Upper lobe of left lung (tissue), 6 donors: ENCODE measurements at places on chromosomes 2 and 18. TPM values are rescaled to one million over a fixed set of nuclear protein-coding genes. Genes with fewer than 3 reads are reported as not detected.

DNA sequence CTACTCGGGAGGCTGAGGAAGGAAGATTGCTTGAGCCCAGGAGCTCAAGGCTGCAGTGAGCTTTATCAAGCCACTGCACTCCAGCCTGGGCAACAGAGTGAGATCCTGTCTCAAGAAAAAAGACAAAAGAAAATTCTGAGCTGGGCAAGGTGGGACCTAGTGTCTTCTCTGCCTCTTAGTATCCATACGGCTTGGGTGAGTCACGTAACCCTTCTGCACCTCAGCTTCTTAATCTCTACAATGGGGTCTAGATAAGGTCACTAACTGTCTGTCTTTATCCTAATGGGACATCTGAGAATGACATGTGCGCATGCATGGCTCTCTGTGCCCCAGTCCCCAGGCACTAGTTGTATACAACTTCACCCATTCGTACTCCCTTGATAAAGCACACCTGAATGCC lies 53.4 kb upstream of the TLK1 start:
- no peaks in the 10 kb centered on the region for H3K27me3 ChIP-seq
- H3K27ac ChIP-seq, result no peak overlapping the region
- no peaks in the 10 kb centered on the region for H3K4me1 ChIP-seq
- H3K36me3 ChIP-seq, result no peaks in the 10 kb centered on the region
- no peak for DNase-seq
- no peak overlapping the region for H3K4me3 ChIP-seq

- no peak for DNase-seq
- H3K27ac ChIP-seq, result no peak overlapping the region
- H3K4me3 ChIP-seq, result no peak overlapping the region
- H3K4me1 ChIP-seq, result no peaks in the 10 kb centered on the region
- H3K36me3 ChIP-seq, result no peaks in the 10 kb centered on the region
- no peaks in the 10 kb centered on the region for H3K27me3 ChIP-seq
Measured at GRCh38 chr2:147133286-147133908, 711.4 kb upstream of the ACVR2A start.

DNA sequence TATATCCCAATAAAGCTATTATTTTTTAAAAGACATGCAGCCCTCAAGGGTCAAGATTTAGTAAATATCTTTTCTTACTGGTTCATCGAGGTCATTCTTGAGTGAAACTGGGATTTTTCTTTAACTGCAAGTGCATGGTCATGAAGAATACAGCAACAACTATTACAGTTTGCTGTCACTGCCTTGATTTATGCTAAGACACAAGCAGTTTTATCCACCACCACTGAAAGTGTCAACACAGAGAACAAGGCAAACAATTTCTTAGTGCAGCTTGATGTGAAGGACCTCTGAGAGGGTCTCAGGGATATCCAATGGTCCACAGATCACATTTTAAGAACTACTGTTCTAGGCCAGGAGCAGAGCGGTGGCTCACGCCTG lies 12.1 kb downstream of the SP3 start:
- no peaks in the 10 kb centered on the region for H3K27me3 ChIP-seq
- no peak overlapping the region for H3K27ac ChIP-seq
- H3K36me3 ChIP-seq, result peaks cover 11% of the 10 kb centered on the region
- H3K4me3 ChIP-seq, result no peak overlapping the region

- peaks cover 56% of the 10 kb centered on the region for H3K4me1 ChIP-seq
- no peak for DNase-seq
- H3K27me3 ChIP-seq, result no peaks in the 10 kb centered on the region
- no peaks in the 10 kb centered on the region for H3K36me3 ChIP-seq
- H3K27ac ChIP-seq, result peak overlapping the region; percentile 23
Measured at GRCh38 chr2:85016446-85016845, 45.5 kb downstream of the KCMF1 start.

GRCh38 chr18:35197296-35197695 lies 43.5 kb upstream of the ZNF397 start:
- DNase-seq, result no peak
- no peaks in the 10 kb centered on the region for H3K36me3 ChIP-seq
- no peak overlapping the region for H3K27ac ChIP-seq
- no peaks in the 10 kb centered on the region for H3K4me1 ChIP-seq
- H3K27me3 ChIP-seq, result no peaks in the 10 kb centered on the region

DNA sequence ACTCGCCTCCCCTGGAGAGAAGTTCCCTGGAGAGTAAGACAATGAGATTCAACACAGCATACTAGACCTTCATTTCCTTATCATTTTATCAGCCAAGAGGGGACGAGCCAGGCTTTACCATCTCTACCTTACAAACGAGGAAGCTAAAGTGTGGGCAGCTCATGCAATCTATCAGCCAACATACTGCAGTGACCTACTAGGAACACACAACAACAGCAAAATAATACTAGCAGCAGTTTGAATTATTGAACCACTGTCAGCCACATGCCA lies 60.0 kb upstream of the TEX51 start:
- H3K4me1 ChIP-seq, result no peaks in the 10 kb centered on the region
- no peaks in the 10 kb centered on the region for H3K27me3 ChIP-seq
- no peak overlapping the region for H3K4me3 ChIP-seq
- no peak overlapping the region for H3K27ac ChIP-seq
- H3K36me3 ChIP-seq, result no peaks in the 10 kb centered on the region

DNA sequence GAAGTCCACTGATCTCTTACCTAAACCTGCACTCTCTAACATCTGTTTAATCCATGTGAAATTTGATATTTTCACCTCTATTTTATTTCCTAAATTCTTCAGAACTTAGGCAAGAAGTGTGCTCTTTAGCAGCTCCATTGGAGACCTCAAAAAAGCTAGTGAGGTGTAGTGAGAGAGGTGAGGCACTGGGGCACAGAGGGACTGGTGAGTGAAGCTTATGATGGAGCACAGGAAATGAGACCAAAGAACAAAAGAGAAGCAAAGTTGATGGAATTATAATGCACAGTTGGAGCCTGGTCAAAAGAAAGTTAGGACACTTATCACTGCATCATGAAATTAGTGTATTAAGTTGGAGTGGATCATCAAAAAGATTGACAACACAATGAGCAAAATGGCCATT lies 1050.7 kb upstream of the NRXN1 start:
- no peaks in the 10 kb centered on the region for H3K4me1 ChIP-seq
- no peak overlapping the region for H3K4me3 ChIP-seq
- no peaks in the 10 kb centered on the region for H3K36me3 ChIP-seq
- H3K27me3 ChIP-seq, result no peaks in the 10 kb centered on the region
- no peak overlapping the region for H3K27ac ChIP-seq
- DNase-seq, result no peak

GRCh38 chr2:145777297-145777696 lies 1257.4 kb upstream of the ZEB2 start:
- no peak overlapping the region for H3K27ac ChIP-seq
- DNase-seq, result no peak
- H3K27me3 ChIP-seq, result no peaks in the 10 kb centered on the region
- H3K4me1 ChIP-seq, result no peaks in the 10 kb centered on the region

DNA sequence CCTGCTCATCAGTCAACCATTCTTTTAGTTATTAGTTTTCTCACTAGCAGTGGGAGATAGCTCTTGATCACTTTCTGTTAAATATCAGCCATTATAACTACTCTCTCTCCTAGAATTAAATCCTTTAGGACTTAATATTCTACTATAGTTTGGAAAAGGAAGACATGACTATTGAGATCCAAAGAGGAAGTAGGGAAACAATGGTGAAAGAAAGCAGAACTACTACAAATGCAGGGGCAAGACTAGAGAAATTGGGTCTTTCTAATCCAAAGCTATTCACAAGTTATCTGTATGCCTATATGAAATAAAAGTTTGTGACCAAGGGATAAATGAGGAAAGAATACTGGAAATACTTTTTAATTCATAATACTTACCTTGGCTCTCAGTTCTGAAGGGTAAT lies 65.1 kb downstream of the SRBD1 start:
- no peak overlapping the region for H3K27ac ChIP-seq
- no peaks in the 10 kb centered on the region for H3K4me1 ChIP-seq
- no peak for DNase-seq
- H3K27me3 ChIP-seq, result no peaks in the 10 kb centered on the region

DNA sequence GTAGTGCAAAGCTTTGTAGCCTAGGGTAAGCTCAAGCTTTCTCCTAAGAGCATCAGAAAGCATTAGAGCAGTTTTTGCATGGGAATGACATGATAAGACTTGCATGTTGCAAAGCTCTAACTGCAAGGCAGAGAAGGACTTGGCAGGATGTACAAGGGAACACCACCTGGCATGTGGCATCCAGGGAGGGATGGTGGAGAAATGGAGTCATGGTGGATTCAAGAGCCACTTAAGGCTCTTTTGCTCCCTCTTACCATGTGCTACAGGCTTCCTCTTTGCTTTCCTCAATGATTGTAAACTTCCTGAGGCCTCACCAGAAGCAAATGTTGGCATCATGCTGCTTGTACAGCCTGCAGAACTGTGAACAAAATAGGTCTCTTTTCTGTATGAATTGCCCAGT lies 266.0 kb downstream of the GLI2 start:
- DNase-seq, result no peak
- H3K27me3 ChIP-seq, result no peaks in the 10 kb centered on the region
- no peaks in the 10 kb centered on the region for H3K4me1 ChIP-seq
- no peak overlapping the region for H3K27ac ChIP-seq

DNA sequence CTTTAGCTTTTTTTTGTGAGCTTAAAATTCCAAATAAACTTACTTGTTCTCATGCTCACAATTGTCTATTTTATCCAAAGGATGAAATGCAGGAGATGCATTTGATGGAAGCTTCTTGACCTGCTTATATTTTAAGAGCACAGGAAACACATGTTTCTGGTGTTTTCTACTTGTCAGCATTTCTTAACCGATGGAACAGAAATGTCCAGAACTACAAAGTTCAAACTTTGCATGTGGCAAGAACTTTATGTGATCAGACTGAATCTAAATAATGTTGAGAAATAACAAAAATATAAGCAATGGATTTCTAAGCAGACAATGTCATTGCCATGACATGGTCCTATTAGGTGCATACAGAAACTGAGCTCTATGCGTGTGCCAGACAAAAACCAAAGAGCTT lies 9.9 kb upstream of the CTLA4 start:
- no peaks in the 10 kb centered on the region for H3K36me3 ChIP-seq
- H3K4me1 ChIP-seq, result no peaks in the 10 kb centered on the region
- H3K4me3 ChIP-seq, result no peak overlapping the region
- H3K27me3 ChIP-seq, result no peaks in the 10 kb centered on the region

DNA sequence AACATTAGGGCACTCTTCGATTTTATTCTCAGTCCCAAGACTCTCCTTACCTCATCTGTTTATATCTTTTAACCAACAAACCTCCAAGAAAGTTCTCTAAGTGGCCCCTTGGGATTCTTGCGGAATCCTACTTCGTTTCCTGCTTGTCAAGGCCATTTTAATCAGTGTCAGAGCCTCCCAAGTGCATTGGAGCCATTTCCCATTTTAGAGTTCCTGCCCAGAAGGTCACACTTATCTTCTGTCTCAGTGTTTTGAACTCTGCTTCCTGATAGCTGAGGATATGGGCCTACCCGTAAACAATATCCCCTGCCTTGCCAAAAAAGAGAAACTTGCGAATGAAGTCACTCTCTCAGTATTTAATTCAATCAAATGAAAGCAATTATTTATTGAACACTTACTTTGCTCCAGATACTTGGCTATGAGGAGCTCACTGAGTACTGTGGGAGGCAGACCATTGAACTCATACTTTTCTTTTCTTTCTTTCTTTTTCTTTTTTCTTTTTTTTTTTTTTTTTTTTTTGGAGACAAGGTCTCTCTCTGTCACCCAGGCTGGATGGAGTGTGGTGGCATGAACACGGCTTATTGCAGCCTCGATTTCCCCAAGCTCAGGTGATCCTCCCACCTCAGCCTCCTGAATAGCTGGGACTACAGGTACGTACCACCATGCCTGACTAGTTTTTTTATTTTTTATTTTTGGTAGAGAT lies 5.7 kb upstream of the NOSTRIN start:
- no peaks in the 10 kb centered on the region for H3K36me3 ChIP-seq
- no peak for DNase-seq
- peak overlapping the region; percentile 68 for H3K27ac ChIP-seq
- H3K27me3 ChIP-seq, result no peaks in the 10 kb centered on the region
- H3K4me3 ChIP-seq, result no peak overlapping the region
- H3K4me1 ChIP-seq, result peaks cover 14% of the 10 kb centered on the region

DNA sequence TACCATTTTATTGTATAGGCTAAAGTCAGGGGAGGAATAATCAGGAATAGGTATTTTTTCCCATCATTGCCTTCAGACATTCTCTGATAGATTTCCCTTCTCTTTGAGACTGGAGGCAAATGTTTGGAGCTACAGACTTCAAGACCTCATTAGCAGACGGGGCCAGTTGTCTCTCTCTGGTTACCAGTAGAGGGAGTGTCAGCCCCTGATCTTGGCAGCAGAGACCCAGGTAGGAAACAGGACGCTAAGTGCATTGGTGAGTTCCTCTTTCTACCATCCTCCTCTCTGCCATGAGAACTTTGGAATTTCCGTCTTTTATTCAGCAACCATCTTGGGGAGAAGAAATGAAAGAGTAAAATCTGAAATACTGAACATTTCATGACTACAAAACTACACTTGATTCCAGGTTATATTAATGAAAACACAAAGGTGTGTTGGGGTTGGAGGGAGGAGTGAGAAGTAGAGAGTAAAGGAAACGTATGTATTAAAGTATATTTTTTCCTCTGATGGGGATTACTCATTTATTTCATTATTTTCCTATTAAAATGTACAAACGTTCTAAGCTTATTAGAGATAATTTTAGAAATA lies 186.2 kb upstream of the GCFC2 start:
- H3K27ac ChIP-seq, result no peak overlapping the region
- DNase-seq, result no peak
- H3K27me3 ChIP-seq, result no peaks in the 10 kb centered on the region
- H3K36me3 ChIP-seq, result no peaks in the 10 kb centered on the region

DNA sequence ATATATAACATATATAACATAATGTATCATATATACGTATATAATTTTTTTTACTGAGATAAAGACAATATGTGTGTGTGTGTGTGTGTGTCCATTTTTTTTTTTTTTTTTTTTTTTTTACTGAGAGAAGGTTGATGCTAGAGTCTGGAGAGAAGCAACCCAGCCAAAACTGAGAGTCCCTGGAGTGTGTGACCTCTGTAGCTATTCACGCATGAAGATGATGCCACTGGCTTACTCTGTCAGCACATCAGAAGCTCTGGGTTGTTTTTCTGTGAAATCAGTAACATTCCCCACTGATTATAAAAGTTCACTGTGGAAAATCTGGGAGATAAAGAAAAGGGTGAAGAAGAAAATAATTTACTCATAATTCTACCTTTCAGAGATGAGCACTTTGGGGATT lies 27.2 kb downstream of the CCDC195 start:
- H3K4me3 ChIP-seq, result no peak overlapping the region
- H3K27ac ChIP-seq, result no peak overlapping the region
- H3K36me3 ChIP-seq, result no peaks in the 10 kb centered on the region
- no peaks in the 10 kb centered on the region for H3K4me1 ChIP-seq

The TMEM169 gene
- total RNA-seq, result not detected

The EFEMP1 gene
- total RNA-seq, result 197 TPM

The KANSL1L gene
- 164 TPM for total RNA-seq

The DLX1 gene
- not detected for total RNA-seq

The CACNB4 gene
- 19.7 TPM for total RNA-seq

The MZT2B gene
- 203 TPM for total RNA-seq

The ARHGEF4 gene
- 21.2 TPM for total RNA-seq

The POTEC gene
- total RNA-seq, result not detected

The SAG gene
- not detected for total RNA-seq
